Mesangial cell (primary cell): ENCODE measurements at places on chromosomes 5 and 9. TPM values are rescaled to one million over a fixed set of nuclear protein-coding genes. Genes with fewer than 3 reads are reported as not detected.

OMD gene
- total RNA-seq, result not detected in 2 replicates

HSPB3 gene
- not detected in 2 replicates for total RNA-seq

CFAP77 gene
- total RNA-seq, result not detected in 2 replicates

RIGI gene
- total RNA-seq, result 6.2 and 6.8 TPM in 2 replicates

EGFLAM gene
- total RNA-seq, result 0.33 and 2.2 TPM in 2 replicates
